ENCODE measurements at places on chromosomes 7 and 10. TPM values are rescaled to one million over a fixed set of nuclear protein-coding genes. Genes with fewer than 3 reads are reported as not detected.

DNA sequence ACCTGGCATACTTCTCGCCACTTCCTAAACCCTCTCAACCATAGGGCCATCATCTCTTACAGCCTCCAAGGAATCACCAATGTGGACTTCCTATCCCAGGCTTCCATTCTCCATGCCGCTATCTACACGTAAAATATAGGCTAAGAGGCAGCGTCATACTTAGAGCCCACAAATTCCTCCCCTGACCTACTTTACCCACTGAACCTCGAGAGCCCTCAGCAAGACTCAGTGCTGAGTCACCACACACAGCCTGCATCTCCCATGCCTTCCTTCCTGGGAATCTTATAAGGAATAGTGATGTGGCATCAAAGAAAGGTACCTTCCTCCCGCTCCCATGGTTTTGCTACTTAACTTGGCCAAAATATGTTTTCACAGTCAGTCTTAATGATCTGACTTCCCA is 435.6 kb upstream of the NFE2L3 start:
- no peaks in the 10 kb centered on the region for H3K36me3 ChIP-seq
- no peak for DNase-seq
- no peaks in the 10 kb centered on the region for H3K4me1 ChIP-seq
- no peak overlapping the region for H3K4me3 ChIP-seq
- peaks cover 2% of the 10 kb centered on the region for H3K27me3 ChIP-seq

DNA sequence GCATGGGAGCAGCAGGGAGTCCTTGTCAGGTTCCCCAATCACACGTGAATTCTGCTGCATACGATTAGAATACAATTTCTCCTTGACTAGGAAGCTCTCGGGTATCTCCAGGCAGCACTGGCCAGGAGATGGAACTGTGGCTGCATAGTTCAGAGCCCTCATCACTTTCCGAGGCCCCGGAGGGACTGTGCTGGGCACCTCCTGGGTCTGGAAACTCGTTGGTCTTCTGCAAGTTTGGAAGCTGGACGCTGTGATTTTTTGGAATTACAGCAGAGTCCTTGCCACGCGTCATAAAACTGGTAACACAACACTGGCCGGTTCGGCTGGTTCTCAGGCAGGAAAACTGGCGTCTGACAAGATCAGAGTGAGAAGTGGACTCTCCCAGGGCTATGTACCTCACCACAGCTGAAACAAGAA is 216.1 kb downstream of the CCDC3 start:
- DNase-seq: no peak
- no peak overlapping the region for H3K27ac ChIP-seq
- H3K4me3 ChIP-seq: no peak overlapping the region
- H3K27me3 ChIP-seq: no peaks in the 10 kb centered on the region
- no peaks in the 10 kb centered on the region for H3K36me3 ChIP-seq
- peaks cover 12% of the 10 kb centered on the region for H3K4me1 ChIP-seq

DNA sequence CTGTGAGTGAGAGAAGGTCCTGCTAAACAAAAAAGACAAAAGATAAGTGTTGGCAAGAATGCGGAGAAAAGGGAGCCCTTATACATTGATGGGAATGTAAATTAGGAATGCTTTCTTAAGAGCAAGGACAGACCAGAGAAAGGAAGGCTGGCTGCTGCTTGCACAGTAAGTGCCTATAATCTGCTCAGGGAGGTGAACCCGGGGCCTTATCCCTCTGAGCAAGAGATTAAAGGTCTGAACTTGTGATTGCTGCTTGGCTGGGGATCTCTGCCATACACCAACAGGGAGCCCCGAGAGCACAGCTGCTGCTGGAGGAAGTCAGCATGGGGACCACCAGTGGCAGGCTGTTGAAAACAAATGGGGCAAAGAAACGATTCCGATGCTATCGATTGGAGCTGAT is 32.0 kb upstream of the CRTAC1 start:
- no peak for DNase-seq
- no peak overlapping the region for H3K4me3 ChIP-seq
- no peak overlapping the region for H3K27ac ChIP-seq
- H3K4me1 ChIP-seq: no peaks in the 10 kb centered on the region

DNA sequence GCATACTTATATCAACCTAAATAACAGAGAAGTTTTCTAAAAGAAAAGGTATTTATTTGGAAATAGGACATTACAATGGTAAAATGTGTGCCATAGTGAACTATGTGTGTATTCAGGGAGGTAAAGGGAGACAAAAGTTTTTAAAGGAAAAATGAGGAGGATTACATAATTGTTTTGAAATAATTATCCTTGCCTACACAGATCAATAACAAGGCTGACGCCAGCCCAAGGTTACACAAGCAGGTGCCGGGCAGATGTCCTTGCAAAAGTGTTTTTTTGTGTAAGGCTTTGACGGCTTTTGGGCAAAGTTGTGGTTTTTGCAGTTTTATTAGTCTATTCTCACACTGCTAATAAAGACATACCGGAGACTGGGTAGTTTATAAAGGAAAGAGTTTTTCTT is 22.7 kb upstream of the SLC35B4 start:
- H3K4me1 ChIP-seq: no peaks in the 10 kb centered on the region
- H3K27me3 ChIP-seq: peaks cover 9% of the 10 kb centered on the region
- no peaks in the 10 kb centered on the region for H3K36me3 ChIP-seq
- no peak overlapping the region for H3K27ac ChIP-seq

Gene LOXL4
- not detected for total RNA-seq
